ENCODE measurements at places on chromosomes 12 and 14.

DNA sequence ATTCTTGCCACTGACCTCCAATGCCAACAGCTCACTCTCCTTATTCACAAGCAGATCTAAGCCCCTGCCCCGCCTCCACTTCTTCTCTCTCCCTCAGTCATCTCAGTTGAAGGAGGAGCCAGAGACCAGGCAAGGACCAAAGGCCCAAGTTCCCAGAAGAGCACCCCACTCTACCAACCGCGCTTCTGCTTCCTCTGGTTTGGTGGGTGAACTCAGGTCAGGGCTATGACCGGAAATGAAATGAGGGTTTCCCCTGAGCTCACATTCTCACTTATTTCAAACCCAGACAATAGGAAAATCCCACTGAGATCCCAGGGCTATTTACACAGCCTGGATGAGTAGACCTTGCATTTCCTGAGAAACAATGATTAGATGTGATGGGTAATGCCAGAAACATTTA, 9.9 kb downstream of the DPF3 start:
- no peak for DNase-seq

GRCh38 chr14:74981833-74982232, 20.9 kb upstream of the EIF2B2 start:
- DNase-seq: no peak

DNA sequence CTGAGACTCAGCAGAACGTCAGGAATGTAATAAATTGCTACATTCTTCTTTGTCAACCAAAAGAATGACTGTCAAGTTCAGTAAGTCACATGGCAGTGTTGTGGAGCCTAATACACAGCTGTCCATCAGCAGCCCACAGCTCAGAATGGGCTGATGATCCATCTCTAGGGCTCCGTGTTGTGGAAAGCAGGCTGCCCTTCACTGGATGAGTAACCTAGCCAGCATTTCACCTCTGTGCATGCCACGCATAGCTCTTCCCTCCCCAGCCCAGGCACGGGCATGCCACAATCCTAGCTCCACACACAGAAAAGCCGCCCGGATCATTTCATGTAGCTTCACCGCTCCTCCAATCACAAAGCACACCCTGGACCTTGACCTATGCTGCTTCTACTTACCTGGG, 878.0 kb upstream of the TMEM132C start:
- DNase-seq: no peak

DNA sequence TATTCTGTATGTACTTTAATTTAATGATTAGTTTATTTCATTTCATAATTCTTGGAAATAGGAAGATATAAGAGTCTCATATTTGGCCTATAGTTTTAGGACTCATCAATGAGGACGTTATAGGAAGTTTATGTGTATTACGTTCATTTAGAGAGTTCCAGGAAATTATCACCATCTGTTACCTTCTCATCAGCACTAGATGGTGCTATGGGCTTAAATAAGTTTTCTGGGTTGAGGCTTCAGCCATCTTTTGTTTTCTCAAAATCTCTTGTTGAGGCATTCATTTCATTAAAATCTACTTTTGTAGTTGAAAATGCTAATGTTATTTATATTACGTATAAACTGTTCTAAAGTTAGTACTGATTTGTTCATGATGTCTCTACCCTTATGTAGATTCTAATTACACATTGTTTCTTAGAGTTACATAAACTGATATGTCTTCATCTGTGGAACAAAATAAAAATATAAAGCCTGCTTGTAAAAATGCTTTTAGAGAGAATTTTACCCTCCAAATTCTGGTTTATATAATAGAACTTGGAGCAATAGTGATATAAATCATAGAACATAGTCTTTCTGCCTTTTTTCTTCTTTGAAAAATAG, 89.2 kb downstream of the CFAP54 start:
- DNase-seq: no peak

DNA sequence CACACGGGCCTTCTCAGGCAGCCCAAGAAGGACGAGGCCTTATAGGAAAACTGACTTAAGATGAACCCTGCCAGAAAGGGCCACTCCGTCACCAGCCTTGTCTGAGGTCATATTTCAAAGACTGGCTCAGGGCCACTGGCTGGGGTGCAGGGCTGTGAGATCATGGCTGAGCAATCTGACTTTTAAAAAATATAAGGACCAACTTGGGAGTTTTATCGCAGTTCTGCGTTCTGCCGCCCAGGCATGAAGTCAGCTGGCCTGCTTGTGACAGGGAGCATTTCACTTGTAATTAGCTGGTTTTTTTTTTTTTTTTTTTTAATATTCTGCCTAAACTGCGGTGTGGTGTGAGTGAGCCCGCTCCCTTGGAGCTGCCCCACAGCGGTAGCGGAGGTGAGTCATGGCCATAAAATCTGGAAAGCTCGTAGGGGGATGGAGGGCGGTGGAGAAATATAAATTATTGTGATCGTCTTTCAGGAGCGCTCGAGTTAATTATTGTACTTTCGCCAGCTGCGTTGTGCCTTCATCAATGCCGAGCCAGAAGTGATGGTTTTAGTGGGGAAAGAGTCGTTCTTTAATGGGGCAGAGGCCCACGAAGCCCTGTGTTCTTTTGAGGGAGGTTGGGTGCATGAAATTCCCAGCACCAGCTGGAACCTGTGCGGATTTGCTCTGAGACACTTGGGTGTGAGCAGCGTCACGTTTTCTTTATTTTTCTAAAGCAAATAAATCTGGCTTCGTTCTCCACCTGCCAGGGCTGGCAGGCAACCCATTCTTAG, 231.9 kb downstream of the C12orf75 start:
- DNase-seq: no peak

DNA sequence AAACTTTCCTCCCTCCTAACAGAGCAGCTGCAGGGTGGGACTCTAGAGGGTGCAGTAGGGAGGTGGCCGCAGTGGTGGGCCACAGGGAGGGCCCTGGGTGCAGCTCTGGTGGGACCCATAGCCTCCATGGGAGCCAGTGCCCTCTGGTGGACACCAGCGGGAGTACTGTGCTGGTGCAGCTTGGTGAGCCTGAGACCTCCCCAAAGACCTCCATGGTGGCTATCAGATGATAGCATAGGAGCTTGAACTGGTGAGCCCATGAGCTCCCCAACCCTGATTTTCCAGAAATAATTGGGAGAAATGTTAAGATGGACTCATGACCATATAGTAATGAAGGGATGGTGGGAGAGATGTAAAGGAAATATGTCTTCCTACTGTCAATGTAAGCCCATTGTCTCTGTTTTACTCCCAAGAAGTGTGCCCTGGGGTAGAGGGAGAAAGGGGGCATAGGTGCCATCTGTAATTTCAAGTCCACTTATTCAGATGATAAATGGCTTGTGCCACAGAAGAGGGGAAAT, 98.7 kb downstream of the GAS2L3 start:
- DNase-seq: peak; percentile 46

GRCh38 chr14:87450193-87450592, 542.8 kb downstream of the GALC start:
- DNase-seq: no peak

- no peak for DNase-seq
Measured at GRCh38 chr14:55545779-55546178, 34.2 kb upstream of the KTN1 start.

- DNase-seq: no peak
Measured at GRCh38 chr12:3964439-3964838, 91.2 kb upstream of the PARP11 start.

GRCh38 chr14:96229315-96229714, 24.7 kb downstream of the BDKRB2 start:
- no peak for DNase-seq

DNA sequence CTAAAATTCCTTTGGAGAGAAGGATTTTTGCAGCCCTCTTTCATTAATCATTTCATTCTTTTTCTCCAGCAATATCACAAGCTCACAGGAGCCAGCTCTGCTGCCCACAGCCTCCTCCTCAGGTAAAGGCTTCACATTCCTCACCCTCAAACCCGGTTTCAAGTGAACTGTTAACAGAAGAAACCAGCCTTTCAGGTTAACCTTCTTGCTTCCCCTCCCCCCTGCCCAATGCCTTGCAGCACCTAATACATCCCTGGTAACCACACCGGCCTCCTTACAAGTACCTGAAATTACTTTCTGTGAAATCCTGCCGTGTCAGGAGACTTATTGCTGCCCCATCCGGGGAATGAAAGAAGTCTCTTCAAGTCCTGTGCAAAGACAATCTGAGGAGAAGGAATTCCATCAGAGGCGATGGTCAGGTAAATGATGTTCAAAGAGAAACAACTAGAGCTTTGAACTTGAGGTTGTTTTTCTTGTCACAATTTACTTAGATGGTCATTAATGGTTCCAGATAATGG, 111.2 kb downstream of the MYRFL start:
- no peak for DNase-seq

- DNase-seq: no peak
Measured at GRCh38 chr12:128827724-128828123, 4.0 kb upstream of the SLC15A4 start.

- DNase-seq: no peak
Measured at GRCh38 chr12:76790564-76791552, 26.9 kb downstream of the ZDHHC17 start.

DNA sequence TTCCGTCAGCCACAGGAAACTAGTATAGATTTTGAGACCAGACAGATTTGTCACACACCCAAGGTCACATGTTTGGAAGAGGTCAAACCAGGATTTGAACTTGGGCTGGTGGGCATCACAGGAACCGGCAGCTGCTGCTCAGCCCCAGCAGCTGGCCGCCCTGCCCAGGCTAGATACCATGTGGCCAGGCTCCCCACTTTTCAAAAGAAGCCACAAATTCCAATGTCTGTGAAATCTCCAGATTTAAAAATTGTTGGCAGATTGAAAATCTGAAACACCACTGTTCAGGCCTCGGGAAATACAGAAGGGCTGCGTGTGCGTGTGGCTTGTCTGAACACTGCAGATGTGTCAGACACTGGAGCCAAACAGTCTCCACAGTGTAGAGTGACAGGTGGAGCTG, 30.4 kb downstream of the MMAB start:
- no peak for DNase-seq

- no peak for DNase-seq
Measured at GRCh38 chr12:80846952-80847351, 90.8 kb downstream of the LIN7A start.

- no peak for DNase-seq
Measured at GRCh38 chr12:126390969-126391566, 1325.8 kb downstream of the AACS start.

DNA sequence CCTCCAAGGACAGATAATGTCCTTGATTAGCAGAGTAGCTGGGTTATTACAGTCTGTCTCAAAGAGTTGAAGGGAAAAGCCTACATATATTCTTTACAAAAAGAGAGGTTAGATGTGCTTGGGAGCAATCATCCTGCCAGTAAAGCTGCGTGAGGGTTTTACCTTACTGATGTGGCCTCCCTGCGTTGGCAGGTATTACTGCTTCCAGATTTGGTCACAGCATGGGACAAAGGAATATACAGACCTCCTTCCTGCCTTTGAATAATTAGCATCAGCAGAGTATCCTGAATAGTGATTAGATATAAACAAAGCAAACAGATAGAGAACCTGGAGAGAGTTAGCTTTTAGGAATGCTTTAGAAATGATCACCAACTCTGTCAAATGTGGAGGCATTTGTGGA, 69.6 kb downstream of the TMTC2 start:
- DNase-seq: no peak

- DNase-seq: no peak
Measured at GRCh38 chr14:33847066-33847465, 103.8 kb downstream of the EGLN3 start.

GRCh38 chr12:110256780-110257431, 24.1 kb upstream of the ATP2A2 start:
- DNase-seq: no peak

DNA sequence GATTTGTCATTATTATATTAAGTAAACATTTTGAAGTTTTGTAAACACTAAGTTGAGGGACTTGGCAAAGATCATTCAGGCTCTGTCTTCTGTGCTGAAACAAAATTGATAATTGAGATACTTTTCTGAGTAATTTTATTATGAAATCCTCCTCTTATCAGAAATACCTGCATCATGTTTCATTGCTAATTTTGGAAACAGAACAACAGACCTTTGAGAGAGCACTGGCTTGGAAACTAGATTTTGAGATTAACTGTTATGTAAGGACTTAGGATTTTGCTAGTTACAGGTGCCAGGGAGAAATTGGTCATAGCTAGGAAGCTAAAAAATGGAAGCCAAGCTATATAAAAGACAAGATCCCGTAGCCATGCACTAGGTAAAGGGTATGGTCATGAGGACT, 201.7 kb upstream of the DCN start:
- DNase-seq: no peak

GRCh38 chr14:26032348-26032747, 565.5 kb downstream of the NOVA1 start:
- no peak for DNase-seq

DNA sequence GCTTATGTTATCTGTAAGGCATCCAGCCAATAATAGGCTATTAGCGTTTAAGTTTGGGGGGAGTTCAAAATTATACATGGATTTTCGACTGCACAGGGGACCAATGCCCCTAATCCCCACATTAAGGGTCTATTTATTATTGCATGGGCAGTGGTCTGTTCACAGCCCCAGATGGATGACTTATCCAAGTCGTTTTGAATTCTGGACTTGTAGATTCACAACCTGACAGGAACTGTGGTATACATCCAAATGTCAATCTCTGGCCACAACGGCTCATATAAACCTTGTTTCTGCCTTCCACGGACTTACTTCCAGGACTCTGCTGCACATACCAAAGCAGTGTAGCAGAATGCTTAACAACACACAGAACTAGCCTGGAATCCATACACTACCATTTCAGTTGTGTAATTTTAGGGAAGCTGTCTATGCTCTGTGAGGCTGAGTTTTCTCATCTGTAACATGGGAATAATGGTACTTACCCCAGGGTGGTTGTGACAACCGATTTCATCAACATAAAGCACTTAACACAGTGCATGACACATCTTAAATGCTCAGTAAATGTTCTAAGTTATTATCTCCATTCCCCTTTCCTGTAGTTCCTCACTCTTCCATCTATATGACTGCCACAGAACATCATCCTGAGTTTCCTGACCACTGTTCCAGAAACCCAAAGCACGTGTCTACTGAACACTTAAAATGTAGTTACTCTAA, 3.7 kb downstream of the DDX24 start:
- DNase-seq: no peak

DNA sequence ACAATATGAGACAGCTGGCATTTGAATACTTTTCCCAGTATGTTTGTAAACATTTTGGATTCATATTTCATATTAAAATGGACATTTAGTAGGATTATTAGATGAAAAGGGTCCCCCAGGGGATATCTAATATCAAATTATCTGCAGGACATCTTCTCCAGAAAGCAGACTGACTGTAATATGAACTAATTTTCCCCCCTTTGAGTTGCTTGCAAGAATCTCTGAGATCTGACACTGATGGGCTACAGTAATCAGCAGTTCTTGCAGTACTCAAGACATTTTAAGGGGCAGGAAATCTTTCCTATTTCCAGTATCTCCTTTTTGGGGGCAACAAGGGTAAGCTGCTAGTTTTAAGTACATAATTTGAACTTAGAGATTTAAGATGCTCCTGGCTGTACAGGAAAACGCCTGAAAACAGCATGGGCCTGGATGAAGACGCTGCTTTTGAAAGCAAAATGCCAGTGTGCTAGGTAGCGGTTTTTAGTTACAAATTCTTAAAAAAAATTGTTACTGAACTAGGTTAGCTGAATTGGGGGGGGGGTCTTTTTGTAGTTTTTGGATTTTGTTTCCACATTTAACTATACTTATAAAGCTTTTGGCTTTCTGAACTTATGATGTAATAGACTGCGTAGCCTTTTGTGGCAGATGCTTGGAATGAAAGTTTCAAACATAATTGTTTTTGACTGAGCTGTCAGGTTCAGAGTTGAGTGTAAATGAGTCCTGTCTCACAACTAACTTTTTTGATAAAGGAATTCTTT, 2.2 kb downstream of the FRMD6 start:
- DNase-seq: no peak

- peak; percentile 20 for DNase-seq
Measured at GRCh38 chr14:90276646-90277367, 20.5 kb downstream of the PSMC1 start.
